ENCODE measurements at places on chromosomes 13 and 19. TPM values are rescaled to one million over a fixed set of nuclear protein-coding genes. Genes with fewer than 3 reads are reported as not detected.

- no peak for DNase-seq
Measured at GRCh38 chr13:85520445-85520844, 278.8 kb downstream of the SLITRK6 start.

DNA sequence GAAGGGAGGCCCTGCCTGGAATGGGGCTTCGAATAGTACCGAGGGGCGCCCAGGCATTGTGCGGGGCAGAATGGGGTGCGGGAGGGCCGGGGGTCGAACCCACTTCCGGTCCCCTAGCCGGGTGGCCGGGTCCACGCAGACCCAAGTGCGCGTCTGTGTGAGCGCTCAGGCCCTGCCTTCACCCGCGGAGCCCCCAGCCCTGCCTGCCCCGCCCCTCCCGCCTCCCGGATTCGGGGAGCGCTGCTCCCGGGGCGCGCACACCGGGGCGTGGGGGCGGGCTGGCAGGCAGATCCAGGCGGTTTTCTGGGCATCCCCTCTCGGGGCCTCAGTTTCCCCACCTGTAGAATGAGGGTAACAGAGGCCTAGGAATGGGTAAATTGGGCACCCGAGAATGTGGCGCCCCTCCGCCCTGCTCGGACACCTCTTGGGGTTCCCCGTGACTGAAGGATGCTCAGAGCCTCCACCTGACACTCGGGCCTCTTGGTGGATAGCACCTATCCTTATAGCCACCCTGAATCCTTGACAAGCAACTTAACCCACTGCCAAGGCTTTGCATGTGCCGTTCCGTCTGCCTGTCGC, 682 bp downstream of the PIK3R2 start:
- no peak for DNase-seq

GRCh38 chr19:42571116-42571515, 23.6 kb downstream of the CEACAM8 start:
- no peak for DNase-seq

- DNase-seq = no peak
Measured at GRCh38 chr19:32450217-32450616, 44.6 kb downstream of the DPY19L3 start.

DNA sequence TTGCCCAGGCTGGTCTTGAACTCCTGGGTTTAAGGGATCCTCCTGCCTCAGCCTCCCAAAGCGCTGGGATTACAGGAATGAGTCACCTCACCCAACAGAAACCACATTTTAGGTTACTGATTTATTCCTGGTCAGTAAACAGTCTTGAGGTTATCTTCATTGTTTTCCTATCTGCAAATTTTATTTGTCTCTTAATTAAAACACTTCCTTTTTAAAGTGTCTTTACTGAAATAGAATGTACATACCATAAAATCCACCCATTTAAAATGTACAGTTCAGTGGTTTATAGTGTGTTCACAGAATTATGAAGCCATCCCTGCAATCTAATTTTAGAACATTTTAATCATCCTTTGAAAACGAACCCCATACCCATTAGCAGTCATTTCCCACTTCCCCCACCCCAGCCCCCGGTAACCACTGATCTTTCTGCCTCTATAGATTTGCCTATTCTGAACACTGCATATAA, 63.0 kb downstream of the MAP4K1 start:
- no peak for DNase-seq

DNA sequence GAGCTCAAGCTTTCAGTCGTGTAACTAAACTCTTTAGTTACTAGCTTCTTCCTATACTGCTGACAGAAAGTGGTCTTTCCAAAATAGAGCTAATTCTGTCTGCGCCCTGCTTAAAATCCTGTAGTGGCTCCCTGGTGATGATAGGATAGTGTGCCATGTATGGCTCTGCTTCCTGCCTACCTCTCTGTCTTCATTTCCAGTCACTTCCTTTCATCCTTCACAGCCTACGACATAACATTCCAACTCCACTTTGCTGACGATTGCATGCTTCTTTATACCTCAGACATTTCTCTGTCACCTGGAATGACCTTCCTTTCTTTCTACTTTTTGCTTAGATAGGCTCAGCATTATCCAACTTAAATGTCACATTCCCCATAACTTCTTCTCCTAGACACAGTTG, 190.8 kb downstream of the MAB21L1 start:
- DNase-seq = no peak

DNA sequence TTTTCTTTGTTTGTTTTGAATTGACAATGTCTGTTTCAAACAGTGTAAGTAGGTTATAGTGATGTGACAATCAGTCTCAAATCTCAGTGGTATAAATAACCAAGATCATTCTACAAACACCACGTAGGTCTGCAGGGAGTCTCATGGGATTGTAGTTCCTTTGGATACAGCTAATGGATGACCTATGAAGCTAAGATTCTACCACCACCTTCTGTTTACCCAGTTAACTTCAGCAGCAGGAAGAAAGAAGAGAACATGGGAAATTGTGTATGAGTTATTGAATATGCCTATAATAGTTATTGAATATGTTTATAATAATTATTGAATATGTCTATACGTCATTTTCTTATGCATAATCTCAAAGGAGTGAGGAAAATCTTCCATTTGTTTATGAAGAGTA, 63.9 kb upstream of the SLITRK5 start:
- DNase-seq = no peak

CEACAM21 gene
- total RNA-seq = 0.45 TPM

NLRP4 gene
- not detected for total RNA-seq

MADCAM1 gene
- 7.3 TPM for total RNA-seq

KPTN gene
- total RNA-seq = 13.3 TPM
